ENCODE measurements at places on chromosomes 5 and 9.

GRCh38 chr9:107044872-107045271, 181.9 kb downstream of the ZNF462 start:
- no peak for DNase-seq

GRCh38 chr9:124489222-124489621, 18.0 kb downstream of the NR5A1 start:
- DNase-seq = no peak

GRCh38 chr5:31680528-31680927, 41.6 kb downstream of the PDZD2 start:
- DNase-seq = no peak

- no peak for DNase-seq
Measured at GRCh38 chr5:6743161-6743560, 29.9 kb downstream of the TENT4A start.

GRCh38 chr9:73816905-73817304, 665.2 kb downstream of the ANXA1 start:
- DNase-seq = no peak

DNA sequence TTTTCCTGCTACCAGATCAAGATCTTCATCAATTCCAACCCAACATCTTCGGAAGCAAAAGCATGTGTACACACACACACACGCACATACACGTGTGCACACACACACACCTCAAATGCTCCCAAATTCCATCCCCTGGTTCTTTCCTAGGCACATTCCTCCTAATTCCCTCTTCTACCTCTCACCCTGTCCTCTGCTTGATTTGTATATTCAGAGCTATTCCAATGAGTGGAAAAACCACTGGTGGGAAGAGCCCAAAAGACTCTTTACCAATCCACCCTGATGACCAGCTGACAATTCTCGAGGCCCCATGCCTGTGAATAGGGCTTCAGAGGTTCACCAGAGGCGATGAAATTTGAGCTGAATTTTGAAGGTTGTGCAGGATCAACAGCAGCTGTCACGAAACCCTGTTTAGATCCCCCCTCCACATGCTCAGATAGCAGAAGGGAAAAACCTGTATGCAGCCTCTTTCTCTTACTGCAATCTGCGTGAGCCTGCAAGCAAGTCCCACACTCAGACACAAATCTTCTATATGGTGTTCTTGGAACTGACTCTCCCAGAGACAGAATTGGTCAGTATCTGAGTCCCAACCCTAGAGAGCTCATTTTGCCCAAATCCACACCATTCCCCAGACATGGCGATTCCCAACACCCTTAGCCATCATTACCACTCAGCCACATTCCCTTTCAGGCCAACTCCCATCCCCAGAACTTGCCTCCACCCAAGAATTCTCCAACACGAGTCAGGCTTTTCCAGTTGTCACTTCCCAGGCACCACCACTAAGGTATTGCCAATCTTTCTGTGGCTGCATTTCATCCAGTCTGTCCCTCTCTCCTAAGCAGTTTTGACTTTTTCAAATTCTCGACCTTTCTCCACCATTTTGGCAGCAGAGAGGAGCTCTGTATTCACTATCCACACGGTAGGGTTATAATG, 4.3 kb upstream of the TRIO start:
- DNase-seq = no peak

- DNase-seq = no peak
Measured at GRCh38 chr9:111948951-111949350, 52.3 kb downstream of the UGCG start.

DNA sequence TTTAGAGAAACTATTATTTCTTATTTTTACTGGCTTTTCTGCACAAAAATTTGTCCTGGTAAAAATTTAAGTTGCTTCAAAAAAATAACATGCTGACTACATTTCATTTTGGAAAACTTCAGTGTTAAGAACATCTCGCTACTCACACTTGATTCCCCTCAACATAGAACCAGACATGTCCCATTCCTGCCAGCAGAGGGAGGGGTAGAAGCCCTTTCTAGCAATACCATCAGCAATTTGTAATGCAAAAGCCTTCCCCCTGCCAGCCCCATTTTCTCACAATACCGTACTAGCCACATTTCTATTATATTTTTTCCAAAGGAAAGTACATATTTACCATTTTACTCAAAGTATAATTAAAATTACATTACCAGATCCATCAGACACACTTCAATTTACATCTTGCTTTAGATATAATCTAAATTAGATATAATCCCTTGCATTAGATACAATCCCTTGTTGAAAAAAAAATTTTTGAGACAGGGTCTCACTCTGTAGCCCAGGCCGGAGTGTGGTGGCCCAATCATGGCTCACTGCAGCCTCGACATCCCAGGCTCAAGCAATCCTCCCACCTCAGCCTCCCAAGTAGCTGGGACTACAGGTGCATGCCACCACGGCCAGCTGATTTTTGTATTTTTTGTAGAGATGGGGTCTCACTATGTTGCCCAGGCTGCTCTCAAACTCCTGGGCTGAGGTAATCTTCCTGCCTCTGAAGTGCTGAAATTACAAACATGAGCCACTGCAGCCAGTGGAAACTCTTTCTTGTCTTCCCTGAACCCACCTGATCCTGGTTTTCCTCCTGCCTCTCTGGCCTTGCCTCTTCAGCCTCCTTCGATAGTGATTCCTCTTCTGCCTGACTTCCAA, 39.6 kb upstream of the IDNK start:
- DNase-seq = peak; percentile 65

DNA sequence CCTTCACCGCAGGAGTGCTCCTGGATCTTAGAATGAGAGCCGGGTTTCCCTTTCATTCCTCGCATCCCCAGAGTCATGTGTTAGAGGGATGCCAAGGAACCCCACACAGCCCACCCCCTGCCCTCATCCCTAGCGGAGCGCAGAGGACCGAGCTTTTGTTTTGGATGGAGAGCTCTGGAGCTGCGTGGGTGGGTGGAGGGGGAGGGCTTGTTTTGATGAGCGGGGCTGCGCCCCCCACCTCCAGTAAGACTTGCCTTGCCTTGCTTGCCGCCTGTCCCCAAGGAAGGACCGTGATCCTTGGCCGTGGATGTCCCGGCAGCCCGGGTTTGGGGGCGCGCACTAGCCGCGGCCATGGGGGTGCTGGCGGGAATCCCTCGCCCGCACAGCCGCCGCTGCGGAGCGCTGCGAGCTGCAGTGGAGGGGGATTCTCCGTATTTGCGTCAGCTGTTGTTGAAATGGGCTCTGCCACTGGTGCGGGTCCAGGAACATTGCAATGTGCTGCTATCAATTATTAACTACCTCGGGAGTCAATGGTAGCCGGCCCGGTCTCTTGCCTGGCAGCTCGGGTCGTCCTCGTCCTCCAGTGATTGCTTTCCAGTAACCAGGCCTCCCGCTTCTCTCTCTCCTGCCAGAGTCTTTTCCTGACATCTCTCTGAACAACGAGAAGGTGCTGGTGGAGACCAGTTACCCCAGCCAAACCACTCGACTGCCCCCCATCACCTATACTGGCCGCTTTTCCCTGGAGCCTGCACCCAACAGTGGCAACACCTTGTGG, 1.0 kb downstream of the EGR1 start:
- DNase-seq = no peak

DNA sequence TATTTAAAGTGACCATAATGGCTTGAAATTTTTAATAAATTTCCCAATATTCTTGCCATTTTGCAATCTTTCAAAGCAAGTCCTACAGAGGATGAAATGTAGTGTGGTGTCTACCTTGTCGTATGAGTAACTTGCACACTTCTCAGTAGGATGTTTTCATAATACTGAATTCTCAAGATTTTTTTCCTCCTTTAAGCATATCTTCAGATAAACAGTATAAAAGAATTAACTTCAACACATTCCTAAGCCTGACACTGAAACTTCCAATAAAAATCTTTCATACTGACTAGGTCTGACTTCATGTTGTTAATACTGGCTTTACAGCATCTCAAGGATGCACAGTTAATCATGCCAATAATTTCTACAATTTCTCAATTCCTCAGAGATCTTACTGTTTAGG, 62.0 kb downstream of the DROSHA start:
- DNase-seq = no peak

DNA sequence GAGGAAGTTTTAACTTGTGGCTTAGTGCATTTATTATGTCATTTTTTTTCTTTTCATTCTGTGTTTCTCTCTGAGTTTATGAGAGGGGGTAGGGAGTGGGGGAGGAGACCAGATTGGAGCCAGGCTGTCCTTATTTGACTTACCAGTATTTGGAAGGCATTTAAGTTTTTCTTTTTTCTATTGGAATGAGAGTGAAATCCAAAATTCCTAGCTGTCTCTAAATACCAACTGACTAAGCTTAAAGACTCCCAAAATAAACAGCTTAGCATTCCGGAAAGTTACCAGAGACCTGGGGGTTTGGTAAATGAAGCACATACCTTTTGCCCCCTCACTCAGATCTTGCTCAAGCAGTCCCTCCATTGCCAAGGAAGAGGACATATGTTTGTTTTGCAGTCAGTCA, 581.9 kb upstream of the BRINP1 start:
- no peak for DNase-seq

GRCh38 chr5:109049565-109049964, 301.9 kb downstream of the FER start:
- DNase-seq = no peak

GRCh38 chr5:102090770-102091169, 205.3 kb downstream of the SLCO4C1 start:
- peak; percentile 56 for DNase-seq

GRCh38 chr5:21919414-21920022, 933.6 kb downstream of the CDH12 start:
- peak; percentile 47 for DNase-seq

GRCh38 chr9:89778100-89779090, 173.6 kb downstream of the GADD45G start:
- DNase-seq = no peak

GRCh38 chr5:136198453-136198852, 5.5 kb upstream of the SMIM32 start:
- DNase-seq = no peak

- DNase-seq = no peak
Measured at GRCh38 chr5:7329712-7330111, 66.2 kb upstream of the ADCY2 start.

- DNase-seq = no peak
Measured at GRCh38 chr9:126851286-126851880, 9.1 kb upstream of the ZBTB34 start.

- DNase-seq = no peak
Measured at GRCh38 chr5:160919626-160920025, 67.6 kb upstream of the ATP10B start.

DNA sequence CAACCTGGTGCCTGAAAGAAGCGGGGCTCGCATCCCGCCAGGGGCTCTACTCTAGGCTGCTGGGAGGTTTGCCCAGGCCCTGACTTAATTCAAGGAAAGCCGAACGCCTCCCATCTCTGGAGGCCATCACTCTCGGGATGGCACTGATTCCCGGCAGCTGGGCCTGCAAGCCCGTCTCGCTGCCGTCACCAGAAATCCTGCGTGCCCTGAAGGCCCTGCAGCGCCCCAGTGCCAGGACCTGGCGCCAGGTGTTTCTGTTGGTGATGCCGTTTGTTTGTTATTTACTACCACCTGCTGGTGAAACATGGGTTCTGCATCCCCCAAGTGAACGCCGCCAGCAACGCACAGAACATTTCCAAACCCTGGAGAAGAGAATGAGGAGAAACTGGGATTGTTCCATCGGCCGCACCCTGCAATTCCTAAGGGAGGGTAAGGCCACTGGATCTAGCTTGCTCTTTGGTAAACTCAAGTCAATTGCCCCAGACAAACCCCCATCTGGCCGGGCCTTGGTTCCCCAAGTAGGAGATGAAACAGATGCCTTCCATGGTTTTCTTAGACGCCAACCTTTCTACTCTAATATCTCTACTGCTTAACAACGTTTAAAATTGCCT, 77.9 kb downstream of the AK8 start:
- peak; percentile 56 for DNase-seq

GRCh38 chr5:110441035-110441434, 285.4 kb downstream of the TMEM232 start:
- DNase-seq = peak; percentile 30

DNA sequence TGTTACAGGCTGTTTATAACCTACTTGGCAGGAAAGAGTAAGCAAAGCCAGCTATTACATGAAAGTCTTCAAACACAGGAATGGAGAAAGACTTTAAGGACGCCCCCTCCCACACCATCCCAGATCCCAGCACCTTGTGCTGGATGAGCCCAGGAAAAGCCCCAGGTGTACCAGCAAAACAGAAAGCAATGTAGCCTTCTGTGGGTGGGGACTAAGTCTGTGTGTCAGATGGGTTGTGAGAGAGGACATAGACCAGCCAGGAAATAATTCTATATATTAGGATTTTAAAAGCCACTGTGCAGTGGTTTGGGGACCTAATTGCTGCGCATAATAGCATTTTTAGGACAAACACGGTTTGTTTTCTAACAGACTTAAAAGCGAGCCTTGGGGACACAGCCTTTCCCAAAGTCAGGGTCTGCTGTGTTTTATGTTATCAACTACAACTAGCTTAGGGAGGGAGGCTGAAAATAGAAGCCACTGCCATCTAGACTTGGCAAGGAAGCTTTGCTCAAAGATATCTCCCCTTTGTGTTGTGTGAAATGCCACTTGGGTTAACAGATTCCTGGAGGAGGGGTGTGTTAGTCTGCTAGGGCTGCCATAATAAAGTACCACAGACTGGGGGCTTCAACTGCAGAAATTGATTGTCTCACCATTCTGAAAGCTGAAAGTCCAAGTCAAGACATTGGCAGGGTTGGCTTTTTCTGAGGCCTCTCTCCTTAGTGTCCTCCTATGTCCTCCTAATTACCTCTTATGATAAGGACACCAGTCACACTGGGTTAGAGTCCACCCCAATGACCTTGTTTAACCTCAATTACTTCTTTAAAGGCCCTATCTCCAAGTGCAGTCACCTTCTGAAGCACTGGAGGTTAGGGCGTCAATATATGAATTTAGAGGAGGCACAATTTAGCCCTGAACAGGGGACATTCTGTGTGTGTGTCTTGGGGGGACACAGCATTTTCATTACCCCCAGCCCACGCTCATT, 17.2 kb upstream of the UBE2QL1 start:
- no peak for DNase-seq

- DNase-seq = no peak
Measured at GRCh38 chr5:57703721-57704120, 221.1 kb upstream of the ACTBL2 start.

- no peak for DNase-seq
Measured at GRCh38 chr5:68411161-68411560, 195.6 kb downstream of the PIK3R1 start.

GRCh38 chr5:134583766-134584165, 48.9 kb downstream of the SAR1B start:
- no peak for DNase-seq

- DNase-seq = no peak
Measured at GRCh38 chr9:130741831-130742449, 48.4 kb downstream of the EXOSC2 start.

DNA sequence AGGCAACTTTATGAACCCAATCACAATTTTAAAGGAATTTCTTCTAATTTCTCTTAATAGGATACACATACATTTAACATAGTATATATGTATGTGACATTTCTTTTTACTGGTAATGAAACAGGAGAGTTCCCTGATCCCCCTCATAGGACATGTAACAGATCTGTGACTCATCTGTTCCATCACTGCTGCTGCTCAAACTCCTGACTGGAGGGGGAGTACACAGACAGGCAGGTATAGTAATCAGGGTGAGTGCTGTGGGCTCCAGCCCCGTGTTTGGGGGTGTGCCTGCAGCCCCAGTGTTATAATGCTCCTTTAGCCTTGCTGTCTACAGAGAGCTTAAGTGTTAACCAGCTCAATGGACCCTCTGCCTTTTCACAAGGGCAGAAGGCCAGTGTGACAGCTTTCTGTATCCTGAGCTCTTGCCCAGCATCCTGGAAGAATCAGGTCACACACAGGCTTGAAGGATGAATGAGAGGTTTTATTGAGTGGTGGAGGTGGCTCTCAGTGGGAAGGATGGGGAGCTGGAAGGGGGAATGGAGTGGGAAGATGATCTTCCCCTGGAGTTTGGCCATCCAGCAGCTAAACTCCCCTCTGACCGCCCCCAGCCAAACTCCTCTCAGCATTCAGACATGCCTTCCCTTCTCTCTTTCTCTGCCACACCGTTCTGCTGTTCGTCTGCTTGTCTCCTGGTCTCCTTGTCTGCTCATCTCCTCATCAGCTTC, 161.3 kb downstream of the ZNF608 start:
- DNase-seq = no peak

Data from endothelial cell (in vitro differentiated cells).